ENCODE measurements at places on chromosomes 5 and 9.

- DNase-seq: no peak
Observed at GRCh38 chr9:1025131-1025530, 25.0 kb upstream of the DMRT2 start.

- DNase-seq: no peak
Observed at GRCh38 chr5:89893546-89893945, 516.0 kb downstream of the CETN3 start.

DNA sequence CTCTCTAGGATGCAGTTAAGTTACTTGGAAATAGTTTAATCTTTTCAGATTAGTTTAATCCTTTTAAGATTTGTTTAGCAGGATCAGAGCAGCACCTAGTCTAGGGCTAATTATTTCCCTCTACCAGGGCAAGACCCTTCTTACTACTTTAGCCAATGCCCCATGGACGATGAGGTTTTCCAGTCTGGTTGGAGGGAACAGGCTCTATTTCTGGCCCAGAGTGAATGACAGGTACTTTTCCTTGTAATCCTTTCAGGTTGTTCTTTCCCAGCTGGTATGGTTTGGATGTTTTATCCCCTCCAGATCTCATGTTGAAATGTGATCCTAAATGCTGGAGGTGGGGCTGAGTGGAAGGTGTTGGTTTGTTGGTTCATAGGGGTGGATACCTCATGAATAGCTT lies 27.2 kb downstream of the PTTG1 start:
- no peak for DNase-seq

GRCh38 chr5:72884892-72885291 lies 68.4 kb downstream of the TNPO1 start:
- DNase-seq: no peak

DNA sequence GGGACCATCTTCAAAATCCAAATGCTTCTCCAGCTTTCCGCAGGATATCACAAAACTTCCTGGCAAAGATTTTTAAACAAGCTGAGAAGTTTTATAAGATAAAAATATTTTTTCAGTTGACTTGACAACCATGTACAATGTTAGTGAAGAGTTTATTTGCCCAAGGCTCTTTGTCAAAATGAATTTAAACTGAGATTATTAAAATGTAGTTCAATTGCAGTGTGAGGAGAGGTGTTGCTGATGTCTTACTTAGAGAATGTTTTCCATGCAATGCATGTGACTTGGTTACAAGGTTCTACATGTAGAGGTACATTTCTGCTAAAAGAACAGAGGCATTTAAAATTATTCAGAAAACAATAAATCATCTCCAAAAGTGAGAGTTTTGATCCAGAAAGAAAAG lies 131.4 kb upstream of the MINAR2 start:
- no peak for DNase-seq

Data from kidney tubule cell (primary cell).